GM04504 (cell line): ENCODE measurements at places on chromosomes 7 and 10.

DNA sequence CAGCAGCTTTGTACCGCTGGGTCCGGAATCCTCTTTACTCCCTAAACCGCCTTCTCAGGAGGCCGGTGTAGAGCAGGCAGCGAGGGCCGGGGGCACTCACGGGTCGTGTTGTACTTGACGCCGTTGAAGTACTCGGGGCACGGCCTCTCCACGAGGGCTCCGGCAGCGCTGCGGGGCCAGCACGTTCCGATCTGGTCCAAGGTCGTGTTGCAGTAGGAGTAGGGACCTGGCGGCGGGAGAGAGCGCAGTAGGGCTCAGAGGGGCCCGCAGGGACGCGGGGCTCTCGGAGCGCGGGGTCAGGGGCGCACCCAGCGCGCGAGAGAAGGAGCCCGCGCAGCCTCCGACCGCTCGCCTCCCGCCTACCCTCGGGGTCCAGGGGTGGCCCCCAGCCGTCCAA, 443 bp downstream of the CRHR2 start:
- DNase-seq: no peak

DNA sequence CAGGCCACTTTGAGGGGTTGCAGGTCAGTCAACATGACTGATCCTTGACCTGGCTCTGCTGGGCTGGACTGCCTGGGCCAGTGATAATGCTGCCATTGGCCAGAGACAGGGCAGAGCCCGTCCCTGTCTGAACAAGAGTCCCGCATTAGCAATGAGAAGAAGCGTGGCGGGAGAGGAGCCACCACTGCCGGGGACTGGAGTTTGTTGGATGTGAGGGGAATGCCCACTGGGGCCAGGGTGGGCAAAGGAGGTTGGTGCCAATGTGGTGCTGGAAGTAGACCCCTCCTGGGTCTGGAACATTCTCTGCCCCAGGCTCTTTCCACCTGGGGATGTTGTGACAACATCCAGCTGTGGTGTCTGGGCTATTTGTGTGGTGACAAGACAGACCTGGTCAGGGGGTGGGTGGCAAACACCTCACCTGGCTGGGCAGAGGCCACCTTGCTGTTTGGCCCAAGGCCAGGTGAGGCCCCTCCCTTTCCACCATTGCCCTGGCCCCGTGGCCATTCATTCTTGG, 7.6 kb downstream of the SAP25 start:
- DNase-seq: no peak

DNA sequence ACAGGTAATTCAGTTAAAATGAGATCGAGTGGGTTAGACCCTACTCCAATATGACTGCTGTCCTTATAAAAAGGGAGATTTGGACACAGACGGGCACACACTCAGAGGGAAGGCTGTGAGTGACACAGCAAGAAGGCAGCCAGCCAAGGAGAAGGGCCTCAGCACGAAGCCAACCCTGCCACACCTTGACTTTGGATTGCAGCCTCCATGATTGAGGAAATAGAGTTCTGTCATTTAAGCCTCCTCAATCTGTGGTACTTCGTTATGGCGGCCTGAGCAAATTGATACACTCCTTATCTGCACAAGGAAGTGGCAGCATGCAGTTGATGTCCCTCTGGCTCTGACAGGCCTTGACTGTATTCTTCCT, 43.8 kb downstream of the SH2D4B start:
- no peak for DNase-seq

DNA sequence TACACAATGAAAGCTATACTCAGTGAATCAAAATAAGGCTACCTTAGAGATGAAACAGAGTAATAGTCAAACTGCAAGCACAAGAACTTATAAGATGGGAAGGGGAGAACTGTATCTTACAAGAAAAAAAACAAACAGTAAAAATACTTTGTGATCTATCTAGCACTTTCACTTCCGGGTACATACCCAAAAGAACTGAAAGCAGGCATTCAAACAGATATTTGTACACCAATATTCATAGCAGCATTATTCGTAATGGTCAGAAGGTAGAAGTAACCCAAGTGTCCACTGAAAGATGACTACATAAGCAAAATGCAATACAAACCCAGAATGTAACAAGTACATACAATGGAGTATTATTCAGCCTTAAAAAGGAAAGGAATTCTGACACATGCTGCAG, 18.0 kb downstream of the FAM204A start:
- DNase-seq: no peak

DNA sequence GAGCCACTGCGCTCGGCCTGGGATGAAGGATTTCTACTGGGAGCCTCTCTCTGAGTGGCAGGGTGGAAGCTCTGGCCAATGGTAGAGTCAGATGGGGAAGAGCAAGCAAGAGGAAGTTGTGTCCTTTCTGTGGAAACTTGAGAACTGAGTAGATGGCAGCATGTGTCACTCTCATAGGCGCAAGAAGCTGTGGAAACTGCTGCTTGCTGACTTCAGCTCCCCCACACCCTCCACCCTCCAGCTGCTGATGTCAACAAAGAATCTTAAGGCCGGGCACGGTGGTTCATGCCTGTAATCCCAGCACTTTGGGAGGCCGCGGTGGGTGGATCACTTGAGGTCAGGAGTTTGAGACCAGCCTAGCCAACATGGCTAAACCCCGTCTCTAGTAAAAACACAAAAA, 39.8 kb upstream of the SRGN start:
- no peak for DNase-seq
